PC-9 (cell line): ENCODE measurements at places on chromosomes 3 and 15. TPM values are rescaled to one million over a fixed set of nuclear protein-coding genes. Genes with fewer than 3 reads are reported as not detected.

- DNase-seq: no peak
Observed at GRCh38 chr3:138332472-138333073, 2.9 kb upstream of the NME9 start.

- DNase-seq: no peak
Observed at GRCh38 chr3:152581951-152582350, 253.0 kb upstream of the P2RY1 start.

- no peak for DNase-seq
Observed at GRCh38 chr3:42730294-42730693, 27.7 kb upstream of the HHATL start.

- peak; percentile 41 for DNase-seq
Observed at GRCh38 chr15:78422571-78423340, 15.3 kb upstream of the IREB2 start.

DNA sequence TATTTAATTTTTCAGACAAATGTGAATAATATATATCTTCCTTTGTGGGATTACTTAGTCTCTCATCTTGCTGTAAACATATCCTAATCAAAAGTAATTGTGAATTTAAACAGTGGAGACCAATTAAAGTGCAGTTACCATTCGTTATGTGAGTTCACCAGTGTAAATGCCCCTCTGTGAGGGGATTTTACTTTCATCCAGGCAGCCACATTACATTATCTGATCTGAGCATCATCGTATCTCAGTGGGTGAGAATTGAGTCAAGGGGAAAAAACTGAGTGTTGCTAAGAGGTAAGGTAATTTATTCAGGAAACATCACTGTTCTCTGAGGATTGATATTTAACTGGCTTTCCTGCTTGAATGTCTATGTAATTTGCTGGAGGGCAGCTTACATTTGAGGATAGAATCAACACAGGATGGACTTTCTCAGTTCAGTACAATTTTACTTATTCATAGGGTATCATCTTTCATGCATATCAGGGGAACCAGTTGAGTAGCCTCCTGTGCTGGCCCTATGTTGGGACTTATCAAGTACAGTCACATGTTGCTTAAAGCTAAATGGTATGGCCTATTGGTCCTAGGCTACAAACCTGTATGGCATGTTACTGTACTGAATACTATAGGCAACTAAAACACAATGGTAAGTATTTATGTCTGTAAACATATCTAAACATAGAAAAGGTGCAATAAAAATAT lies 219.7 kb downstream of the CD47 start:
- DNase-seq: no peak

DNA sequence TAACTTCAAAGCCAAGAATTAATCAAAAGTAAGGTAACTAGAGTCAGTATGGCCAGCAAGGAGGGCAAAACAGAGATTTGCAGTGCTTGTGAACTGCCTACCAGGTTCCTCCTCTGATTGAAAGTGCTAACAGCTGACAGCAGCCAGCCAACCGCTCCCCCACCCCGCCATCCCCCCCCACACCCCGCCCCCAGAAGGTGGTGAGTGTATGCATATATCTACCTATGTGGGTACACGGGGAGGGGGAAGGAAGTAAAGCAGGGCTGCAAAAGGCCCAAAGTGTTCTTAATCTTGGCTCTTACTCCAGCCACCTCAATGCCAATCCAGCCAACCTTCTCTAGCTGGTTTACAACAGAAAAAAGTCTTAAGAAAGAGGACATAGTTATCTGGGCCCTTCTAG lies 50.7 kb downstream of the RAF1 start:
- no peak for DNase-seq

GRCh38 chr3:40914475-40914874 lies 284.8 kb upstream of the CTNNB1 start:
- no peak for DNase-seq

Gene OR5H1
- not detected in 2 replicates for total RNA-seq

Gene GOLGA6L10
- total RNA-seq: 2.2 and 2.3 TPM in 2 replicates

Gene GP5
- total RNA-seq: not detected in 2 replicates

DNA sequence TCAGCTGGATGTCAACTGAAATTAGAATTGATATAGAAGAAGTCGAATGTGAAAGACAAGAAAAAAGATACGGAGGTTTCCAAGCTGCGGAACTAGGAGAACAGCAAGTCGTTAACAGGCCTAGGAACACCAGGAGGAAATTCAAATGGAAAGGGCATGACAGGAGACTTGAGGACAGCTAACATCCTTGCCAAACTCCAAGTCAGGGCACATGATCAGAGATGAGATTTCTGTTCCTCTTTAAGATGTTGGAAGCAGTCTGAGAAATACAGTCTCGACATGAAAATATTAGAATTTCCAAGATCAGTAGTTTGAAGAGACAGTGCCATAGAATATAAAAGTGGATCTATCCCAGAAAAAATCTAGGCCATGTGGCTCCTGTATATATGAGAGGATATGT lies 5.0 kb downstream of the MYO5A start:
- DNase-seq: no peak

DNA sequence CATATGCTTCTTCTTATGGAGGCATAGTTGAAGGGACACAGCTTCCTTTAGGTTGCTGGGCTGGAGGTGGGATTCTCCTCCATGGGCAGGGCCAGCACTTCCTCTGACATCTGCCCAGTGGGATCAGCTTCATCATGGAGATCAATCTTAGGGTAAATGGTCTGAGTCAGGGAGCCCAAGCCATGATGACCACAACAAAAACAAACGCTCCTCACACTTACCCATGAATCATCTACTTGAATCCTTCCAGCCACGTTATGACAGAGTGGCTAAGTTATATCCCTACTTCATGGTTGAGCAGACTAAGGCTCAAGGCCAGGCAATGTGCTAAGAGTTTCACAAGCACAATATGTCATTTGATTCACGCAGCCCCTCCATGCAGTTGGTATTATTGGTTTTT lies 87.2 kb upstream of the NMNAT3 start:
- DNase-seq: no peak

DNA sequence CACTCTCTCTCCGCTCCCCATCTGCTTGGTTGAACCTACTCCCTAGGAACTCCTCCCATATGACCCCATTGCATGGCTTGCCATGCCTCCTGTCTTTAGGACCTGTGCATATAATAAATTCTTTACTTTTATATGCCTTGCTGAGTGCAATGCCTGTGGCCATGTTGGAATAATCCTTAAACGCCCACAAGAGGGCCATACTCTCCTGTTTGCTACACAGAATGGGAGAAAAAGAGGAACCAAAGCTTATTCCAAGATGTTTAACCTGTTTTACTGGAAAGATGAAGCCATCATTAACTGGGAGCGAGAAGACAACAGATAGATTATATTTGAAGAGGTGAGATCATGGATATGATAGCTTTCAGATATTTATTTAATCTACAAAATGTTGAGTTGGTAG lies 1097.8 kb downstream of the NAALADL2 start:
- DNase-seq: no peak

Gene ADCY5
- total RNA-seq: 0.24 TPM in 1 of 2 replicates, not detected in the other

GRCh38 chr3:81013360-81013759 lies 748.1 kb downstream of the GBE1 start:
- no peak for DNase-seq

Gene TIGIT
- not detected in 2 replicates for total RNA-seq

DNA sequence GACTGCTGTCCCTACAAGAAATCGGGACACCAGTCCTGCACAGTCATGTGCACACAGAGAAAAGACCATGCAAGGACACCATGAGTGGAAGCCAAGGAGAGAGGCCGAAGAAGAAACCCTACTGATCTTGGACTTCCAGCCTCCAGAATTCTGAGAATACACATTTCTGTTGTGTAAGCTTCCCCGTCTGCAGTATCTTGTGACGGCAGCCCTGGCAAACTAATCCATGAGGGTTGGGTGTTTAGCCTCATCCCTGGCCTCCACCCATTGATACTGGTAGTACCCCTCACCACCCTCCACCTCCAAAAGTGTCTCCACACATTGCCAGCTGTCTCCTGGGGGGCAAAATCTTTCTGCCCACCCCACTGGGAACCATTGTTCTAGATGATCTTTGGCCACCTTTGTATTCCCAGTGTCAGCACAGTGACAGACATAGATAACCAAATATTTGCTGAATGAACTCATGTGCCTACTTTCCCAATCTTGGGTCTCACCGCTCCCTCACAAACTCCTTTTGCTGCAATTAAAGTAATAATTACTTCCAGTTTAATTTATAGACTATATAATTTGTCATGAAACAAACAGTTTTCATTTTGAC lies 83.8 kb downstream of the RAD18 start:
- DNase-seq: no peak
